ENCODE measurements at places on chromosomes 5 and 9. TPM values are rescaled to one million over a fixed set of nuclear protein-coding genes. Genes with fewer than 3 reads are reported as not detected.
A peak's percentile ranks its signal among the peaks of the same experiment; 100 is the strongest.

The TSC1 gene
- 38.4 TPM for total RNA-seq

DNA sequence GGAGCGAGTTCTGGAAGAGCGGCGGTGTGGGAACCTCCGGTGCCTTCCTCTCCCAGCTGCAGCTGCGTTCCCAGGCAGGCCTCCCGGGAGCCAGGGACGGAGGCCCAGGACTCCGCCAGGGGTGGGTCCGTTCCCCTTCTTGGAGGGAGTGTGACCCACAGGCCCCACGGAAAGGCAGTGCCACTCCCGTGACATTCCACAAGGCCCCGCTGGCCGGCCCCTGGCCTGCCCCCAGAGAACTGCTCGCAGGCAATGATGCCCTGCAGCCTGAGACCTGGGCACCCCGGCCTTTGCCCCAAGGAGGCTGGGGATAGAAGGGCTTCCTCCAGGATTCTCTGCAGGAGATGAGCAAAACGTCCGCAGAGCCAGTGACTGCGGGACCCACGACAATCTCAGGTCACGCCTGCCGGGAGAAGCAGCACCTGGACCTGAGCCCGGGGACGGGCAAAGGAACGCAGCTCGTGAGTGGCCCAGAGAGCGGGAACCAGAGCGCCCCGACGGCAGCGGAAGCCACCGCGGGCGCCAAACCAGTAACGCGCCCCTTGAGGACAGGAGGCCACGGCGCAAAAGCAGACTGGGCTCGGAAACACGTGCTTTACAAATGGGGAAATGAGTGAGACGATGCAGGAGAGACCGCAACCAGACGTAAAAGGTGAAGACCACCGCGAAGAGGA is 9.3 kb downstream of the OBP2B start:
- DNase-seq: peak; percentile 57

GRCh38 chr5:144504929-144505577 is 334.4 kb downstream of the KCTD16 start:
- no peak for DNase-seq

DNA sequence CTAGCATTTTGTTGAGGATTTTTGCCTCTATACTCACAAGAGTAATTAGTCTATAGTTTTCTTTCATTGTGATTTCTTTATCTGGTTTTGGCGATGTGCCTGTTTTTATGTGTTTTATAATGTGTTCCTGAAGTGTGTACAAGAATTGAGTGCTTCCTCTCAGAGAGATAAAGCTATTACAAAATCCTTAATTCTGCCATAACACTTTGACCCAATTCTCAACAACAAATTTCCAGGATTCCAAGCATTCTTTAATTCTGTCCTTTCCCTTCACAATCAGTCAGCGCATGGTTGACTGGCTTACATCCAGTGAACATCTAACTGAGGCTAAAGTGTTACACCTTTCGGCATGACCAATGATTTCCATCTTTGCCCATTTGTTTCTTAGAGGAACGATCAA is 282.9 kb upstream of the MVB12B start:
- no peak for DNase-seq

GRCh38 chr5:172862165-172862801 is 28.2 kb downstream of the ERGIC1 start:
- no peak for DNase-seq

GRCh38 chr9:751137-752051 is 90.1 kb upstream of the DMRT1 start:
- DNase-seq: no peak

The CCDC192 gene
- not detected for total RNA-seq

The GADD45G gene
- 11.1 TPM for total RNA-seq

DNA sequence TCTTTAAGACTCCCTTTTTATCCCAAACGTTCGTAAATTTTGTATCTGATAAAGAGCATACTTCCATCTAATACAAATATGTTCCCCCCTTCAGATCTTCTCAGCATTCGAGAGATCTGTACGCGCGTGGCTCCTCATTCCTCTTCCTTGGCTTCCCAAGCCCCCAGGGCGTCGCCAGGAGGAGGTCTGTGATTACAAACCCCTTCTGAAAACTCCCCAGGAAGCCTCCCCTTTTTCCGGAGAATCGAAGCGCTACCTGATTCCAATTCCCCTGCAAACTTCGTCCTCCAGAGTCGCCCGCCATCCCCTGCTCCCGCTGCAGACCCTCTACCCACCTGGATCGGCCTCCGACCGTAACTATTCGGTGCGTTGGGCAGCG is 19.9 kb downstream of the CDKN2A start:
- DNase-seq: no peak

The BTNL9 gene
- total RNA-seq: 10.4 TPM

DNA sequence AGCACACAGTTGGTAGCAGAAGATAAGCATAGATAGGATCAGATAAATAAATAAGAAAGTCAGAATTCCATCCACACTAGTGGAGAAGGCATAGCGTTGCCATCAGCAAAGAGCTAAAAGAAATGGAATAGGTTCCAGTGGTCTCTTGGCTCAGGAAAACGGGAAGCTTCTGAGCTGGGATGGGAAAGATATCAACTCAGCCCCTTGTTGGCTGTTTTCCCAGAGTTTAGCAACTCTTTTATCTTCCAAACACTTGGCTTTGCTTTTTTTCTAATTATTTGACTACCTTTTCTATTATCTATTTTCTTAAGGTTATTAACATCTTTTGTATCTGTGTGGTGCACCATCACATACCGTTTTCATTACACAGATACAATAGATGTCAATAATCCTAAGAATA is 445.7 kb upstream of the TRPC7 start:
- no peak for DNase-seq

The MARCHF11 gene
- total RNA-seq: not detected

- no peak for DNase-seq
These were observed 23.1 kb downstream of the CRB2 start for GRCh38 chr9:123378956-123379660.

GRCh38 chr5:97538912-97539311 is 355.9 kb upstream of the RIOK2 start:
- no peak for DNase-seq

DNA sequence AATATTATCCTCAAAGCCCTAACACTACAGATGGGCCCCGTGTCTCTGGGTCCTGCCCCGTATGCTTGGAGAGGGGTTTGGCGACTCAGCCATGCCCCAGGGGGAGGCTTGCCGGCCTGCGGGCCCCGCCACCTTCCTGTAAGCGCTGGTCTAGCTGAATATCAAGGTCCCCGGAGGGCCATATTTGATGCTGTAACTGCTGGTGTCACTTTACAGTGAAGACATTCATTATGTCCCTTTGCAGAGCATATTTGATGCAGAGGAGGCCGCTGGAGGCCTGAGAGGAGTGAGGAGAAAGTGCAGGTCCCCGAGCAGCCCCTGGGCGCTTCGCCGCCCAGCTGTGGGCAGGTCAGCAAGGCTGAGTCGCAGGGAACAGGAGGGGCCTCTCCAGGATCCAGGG is 16.8 kb downstream of the IRX4 start:
- no peak for DNase-seq

GRCh38 chr9:37437010-37437409 is 14.5 kb downstream of the GRHPR start:
- DNase-seq: no peak

DNA sequence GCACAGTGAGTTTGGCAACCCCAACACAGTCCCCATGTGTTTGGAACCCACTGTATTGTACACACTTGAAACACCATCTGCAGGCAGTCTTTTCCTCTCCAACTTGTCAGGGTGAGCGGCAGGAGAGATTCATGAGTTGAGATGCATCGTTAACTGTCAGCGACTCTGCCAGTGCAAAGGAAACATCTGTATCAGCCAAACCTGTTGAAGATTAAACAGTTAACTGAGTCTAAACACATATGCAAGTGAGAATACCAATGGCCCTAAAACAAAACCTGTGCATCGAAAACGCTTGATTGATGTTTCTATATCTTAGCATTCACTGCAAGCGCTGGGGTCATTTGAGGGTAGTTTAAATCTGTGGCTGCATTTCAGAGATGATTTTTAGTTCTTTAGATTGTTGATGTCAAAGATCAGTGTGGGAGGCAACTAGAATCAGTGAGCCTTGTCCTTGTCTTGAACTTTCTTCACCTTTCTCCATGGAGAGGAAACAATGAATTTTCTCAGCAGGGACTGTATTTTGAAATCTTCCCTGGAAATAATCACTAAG is 41.3 kb upstream of the PAM start:
- DNase-seq: no peak

DNA sequence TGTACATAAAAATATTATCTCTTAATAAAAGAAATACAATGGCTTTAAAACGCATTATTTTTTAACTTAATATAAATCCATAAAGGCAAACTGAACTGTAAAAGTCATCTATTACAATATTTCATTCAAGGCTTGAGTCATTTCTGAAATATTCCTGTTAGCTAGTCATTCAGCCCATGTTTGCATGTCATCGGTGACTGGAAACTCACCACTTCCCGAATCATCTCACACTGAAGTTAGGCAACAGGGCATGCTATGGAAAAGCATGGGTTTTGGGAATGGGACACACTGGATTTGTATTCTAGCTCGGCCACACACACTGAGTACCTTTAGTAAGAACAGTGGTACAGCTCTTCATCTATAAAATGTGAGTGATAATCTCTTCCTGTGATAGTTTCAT is 691.1 kb upstream of the C9orf72 start:
- DNase-seq: no peak

DNA sequence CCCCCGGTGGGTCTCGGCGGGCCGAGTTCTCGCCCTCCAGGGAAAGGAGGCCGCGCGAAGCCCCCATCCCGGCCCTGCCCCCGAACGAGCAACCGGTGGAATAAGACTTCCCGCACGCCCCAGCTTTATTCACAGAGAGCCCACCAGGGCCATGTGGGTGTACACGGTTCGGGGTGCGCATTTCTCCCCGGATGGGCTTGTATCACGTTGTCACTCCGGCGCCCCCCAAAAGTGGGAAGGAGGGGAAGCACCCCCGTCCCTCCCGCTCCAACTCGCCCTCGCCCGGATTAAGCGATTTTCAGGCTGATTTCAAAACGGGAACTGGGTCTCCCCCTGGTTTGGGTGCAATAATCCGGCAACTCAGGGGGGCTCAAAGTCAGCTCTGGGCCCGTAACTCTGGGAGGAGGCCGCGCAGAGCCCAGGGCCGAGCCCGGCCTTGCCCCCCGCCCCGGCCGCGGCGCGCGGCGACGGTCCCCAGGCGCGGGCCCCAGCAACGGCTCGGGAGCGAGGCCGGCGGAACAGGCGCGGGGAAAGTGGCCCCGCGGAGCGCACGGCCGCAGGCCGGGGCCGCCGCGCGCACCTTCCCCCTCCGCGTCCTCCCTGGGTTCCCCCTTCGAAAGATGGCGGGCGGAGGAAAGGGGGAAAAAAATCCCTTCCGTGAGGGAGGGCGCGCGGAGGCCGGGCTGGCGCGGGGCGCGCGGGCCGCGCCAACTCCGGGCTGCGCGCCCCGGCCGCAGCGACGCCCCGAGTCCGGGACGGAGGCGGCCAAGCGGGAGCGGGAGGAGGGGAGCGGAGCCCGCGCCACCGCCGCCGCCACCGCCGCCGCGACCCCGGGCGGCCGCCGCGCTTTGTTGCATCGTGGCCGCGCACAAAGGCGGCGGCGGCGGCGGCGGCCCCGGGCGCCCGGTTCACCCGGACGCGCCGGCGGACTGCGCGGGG is 644 bp downstream of the BRD3 start:
- peak; percentile 66 for DNase-seq

- no peak for DNase-seq
These were observed 298.6 kb downstream of the AGTPBP1 start for GRCh38 chr9:85443190-85443598.

The RHOBTB3 gene
- total RNA-seq: 55.8 TPM

The BNIP1 gene
- 8.4 TPM for total RNA-seq

GRCh38 chr5:13278811-13279210 is 665.7 kb downstream of the DNAH5 start:
- DNase-seq: no peak

The AGXT2 gene
- not detected for total RNA-seq

The SPATA31C1 gene
- total RNA-seq: not detected

DNA sequence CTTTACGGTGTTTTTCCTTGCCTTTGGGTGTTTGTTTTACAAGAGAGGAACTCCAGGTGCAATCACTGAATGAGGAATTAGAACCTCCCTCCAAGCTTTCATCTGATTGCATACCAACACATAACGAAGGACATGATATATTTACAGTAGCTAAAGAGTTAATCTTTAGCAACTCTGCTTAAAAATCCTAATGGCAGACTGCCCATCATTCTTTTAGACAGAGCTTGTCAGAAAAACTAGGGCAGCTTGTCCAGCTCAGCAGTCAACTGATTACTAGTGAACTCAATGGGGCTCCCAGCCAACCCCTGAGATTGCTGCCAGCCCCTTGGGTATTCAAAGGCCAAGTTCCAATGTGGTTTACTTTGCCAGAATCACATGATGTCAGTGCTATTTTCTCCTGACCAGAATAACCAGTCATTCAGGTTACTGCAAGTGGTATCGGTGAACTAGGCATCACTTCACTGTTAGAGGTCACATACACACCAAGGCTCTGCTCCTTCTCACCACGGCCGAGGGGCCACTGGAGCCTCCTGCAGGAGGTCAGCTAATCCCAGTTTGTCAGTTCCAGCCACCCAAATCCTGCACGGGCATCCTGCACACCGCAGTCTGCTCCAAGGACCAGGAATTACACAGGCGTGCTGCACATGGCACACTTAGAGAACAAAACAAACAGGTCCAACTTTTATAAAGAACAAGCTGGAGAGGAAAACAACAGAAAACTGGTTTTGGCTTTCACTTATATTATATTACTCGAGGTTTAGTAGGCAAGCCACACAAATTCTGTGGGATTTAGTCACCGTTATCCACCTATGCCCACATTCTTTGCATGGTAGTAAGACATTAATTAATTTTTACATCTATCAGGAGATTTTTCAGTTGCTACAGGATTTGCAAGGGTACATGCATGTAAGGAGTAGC is 62.5 kb downstream of the NFIB start:
- peak; percentile 79 for DNase-seq

DNA sequence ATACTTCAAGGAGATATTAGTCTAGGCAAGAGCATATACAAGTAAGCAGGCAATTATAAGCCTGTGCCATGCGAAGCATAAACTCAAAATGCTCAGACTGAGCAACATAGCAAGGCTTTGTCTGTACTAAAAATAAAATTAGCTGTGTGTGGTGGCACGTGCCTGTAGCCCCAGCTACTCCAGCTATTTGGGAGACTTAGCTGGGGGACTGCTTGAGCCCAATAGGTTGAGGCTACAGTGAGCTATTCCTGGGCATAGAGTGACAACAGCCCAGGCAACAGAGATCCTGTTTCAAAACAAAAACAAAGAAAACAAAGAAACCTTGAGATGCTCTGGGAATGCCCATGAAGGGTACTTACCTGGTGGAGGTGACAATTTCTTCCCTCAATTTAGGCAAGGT is 130.5 kb upstream of the ZNF608 start:
- DNase-seq: no peak

The CNTFR gene
- total RNA-seq: 32.3 TPM

- DNase-seq: no peak
These were observed 52.6 kb upstream of the CLINT1 start for GRCh38 chr5:157911568-157911967.

DNA sequence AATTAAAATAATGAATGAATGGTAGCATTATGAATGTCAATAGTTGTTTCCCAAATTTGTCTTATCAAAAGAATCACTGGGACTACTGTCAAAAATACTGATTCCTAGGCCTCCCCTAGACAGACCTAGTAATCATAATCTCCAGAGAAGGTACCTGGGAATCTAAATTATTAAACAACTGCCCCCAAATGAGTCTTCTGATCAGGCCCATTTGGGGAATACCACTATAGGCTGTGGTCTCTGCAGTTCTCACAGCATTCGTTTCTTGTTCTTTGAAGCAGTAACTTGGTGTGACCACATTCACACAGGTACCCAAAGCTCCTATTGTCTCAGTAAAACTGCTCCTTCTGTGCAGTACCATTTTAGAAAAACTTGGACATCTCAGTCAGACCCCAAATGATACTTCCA is 230.9 kb downstream of the PIK3R1 start:
- no peak for DNase-seq

Measured in psoas muscle (tissue), 8 donors.